NCI-H2081 treated with DMSO at 0.1 percent for 48 hours (cell line): ENCODE measurements at places on chromosomes 12 and 14.

- DNase-seq = peak; percentile 7
Measured at GRCh38 chr12:121499929-121500793, 80.7 kb downstream of the KDM2B start.

DNA sequence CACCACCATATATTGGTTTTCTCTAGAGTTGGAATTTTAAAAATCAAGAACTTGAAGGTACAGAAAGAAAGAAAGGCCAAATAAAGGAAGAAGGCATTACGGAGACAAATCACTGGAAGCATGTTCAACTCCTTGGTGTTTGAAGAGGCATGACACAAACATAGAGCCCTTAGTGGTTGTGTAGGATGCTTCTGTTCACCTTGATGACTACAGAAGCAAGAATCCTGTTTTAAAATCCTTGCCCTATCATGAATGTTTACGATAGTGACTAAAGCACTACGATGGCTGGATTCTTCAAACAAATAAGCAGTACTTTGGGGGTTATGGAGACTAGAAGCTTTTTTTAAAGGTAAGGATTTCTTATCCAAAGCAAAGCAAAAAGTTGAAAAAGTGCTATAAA is 10.3 kb upstream of the ISM2 start:
- DNase-seq = no peak

DNA sequence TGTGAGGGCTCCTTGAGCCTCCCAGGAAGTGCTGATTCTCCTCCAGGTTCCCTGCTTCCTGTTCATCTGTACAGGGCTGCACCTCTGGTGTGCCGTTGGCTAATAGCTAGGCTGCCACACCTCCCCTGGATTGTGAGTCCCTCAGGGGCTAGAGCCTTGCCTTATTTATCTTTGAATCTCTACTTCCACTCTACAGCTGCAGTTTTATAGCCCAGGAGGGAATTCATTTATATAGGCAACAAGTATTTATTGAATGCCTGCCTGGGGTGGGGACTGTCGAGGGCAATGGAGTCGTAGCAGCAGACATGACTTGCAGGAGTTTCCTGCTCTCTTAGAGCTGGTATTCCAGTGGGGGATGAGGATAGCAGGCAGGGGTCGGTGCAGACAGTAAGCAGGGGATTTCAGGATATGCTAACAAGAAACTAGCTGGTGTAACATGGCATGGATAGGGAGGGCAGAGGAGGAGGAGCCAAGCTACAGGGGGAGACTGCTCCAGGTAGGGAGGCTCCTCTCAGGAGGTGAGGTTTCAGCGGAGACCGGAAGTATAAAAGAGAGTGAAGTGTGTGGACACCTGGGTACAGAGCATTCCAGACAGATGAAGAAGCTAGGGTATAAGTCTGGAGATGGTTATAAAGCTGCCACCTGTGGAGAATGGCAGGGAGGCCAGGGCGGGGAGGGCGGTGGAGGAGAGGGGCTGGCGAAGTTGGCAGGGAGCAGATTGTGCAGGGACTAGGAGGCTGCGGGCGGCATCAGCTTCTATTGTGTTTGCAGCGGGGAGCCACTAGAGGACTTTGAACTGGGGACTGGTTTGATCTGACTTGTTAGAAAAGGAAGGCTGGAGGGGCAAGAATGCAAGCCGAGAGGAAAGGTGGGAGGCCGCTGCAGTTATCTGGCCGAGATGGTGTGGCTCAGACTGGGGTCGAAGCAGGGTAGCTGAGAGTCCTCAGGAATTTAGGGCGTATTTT is 17.2 kb downstream of the USP30 start:
- no peak for DNase-seq

DNA sequence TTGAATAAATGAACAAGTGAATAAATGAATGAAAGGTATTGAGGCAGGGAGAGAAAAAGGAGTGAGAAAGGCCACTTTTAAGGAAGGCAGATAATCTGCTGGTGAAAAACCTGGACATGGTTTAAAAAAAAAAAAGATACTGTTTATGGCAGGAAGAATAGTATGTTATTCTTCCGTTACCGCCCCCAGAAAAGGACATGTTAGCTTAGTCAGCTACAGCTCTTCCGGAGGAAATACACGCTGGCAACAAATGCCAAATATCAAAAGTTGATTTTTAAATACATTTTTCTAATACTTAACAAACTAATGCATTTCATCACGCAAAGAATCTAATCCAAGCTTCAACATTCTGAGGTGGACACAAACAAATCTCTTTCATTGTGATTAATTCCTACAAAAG is 43.2 kb downstream of the SLC5A8 start:
- no peak for DNase-seq

DNA sequence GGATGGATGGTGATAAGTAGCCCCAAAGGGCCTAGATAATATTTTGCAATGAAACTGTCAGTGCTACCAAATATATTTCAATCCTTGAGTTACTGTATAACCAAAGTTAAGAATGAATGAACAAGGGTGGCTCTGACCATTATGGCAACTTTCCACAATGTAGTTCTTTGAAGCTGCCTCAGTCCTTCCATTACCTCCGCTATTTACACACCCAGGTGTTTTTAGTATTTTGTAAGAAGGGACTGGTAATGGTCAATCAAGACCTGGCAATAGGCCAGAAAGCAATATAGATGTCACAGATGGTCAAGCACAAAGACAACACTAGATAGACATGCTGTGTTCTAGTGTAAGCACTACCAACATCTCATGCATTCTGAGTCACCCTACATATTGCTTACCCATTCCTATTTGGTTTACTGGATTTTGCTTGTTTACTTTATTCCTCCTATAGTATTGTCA is 16.3 kb downstream of the DUSP16 start:
- DNase-seq = peak; percentile 65

DNA sequence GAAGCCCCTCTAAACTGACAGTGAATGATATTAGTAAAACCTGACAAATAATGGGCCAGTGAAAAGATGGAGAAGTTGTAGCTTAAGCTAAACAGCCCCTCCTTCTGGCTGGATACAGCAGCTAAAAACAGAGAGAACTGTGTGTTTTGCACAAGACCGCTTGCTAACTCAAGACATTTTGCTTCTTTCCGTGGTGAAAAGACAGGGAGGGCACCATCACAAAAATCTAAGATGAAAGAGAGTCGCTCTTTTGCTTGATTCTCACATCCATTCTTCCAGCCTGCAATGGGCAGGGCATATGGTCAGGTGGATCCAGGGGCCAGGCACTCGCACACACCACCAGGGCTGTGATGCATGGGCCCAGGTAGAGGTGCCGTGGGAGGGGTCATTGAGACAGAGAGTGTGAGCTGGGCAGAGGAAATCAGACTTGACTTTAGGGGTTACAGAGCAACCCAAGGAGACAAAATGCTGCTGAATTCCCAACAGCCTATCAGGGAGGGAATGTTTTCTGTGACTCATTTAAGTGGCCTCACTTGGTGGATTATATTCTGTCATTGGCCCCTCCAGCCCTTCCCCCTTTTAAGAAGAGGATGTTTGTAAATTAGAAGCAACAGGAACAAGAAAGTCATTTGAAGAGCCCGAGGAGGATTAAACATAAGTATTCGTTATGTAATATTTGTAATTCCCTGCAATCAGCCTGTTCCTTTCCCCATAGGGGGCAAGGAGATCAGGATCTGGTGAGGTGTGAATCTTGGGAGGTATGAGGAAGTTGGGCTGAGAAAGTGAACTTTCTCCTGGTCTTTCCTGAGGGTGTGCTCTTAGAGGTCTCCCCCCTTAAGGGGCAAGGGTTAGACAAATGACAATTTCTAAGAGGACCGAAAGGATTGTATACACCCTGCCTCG is 12.3 kb downstream of the EMP1 start:
- no peak for DNase-seq

DNA sequence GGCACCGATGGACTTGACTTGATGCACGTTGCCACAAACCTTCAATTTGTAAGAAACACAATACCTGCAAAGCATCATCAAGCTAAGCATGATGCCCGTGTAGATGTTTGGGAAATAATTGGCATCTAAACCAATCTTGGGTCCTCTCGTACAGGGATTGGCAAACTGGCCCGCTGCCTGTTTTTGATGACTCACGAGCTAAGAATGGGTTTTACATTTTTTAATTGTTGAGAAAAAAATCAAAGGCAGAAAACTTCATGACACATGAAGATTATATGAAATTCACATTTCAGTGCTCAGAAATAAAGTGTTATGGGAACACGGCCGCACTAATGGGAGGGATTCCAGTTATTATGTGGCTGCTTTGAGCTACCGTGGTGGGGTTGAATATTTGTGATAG is 10.9 kb downstream of the MTA1 start:
- DNase-seq = no peak

DNA sequence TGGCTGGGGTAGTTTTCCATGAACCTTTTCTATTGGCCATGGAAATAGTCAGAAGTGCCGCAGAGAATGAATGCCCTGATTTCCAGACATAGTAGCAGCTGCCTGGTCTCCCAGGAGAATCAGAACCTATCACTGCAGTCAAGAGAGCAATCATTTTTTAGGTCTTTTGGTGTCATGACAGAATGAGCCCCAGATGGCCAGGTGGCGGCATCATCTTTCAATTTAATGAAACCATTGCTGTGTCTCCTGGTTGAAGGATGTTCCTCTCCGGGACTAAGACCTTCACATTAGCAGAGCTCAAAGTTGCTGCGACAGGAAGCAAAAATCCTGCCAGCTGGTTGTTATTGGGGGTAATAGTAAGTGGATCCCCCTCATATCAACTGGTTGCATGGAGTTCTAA is 18.8 kb downstream of the TNFAIP2 start:
- DNase-seq = no peak

DNA sequence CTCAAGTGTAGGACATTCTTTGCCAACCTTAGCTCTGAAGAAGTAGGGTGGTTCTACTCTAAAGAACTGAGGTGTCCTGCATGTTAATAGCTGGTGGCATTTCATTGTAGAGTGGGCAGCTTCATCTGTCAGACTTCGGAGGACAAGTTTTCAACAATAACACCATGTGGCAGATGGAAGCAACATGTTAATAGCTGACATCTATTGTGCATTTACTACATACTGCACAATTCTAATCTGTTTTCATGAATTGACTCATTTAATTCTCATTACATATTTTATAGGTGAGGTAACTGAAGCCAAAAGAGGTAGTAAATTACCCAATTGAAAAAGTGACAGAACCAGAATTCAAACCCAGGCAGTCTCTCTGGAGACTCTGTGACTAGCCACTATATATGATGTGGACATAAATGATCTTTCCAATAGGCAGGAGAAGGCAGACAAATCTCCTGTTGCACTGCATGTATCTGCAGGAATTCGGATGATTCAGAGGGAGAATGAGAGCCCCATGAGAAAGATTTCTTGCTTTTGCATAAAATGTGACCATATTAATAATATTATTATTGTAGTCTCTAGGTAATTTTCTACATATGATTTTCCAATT is 137.2 kb upstream of the E2F7 start:
- no peak for DNase-seq

DNA sequence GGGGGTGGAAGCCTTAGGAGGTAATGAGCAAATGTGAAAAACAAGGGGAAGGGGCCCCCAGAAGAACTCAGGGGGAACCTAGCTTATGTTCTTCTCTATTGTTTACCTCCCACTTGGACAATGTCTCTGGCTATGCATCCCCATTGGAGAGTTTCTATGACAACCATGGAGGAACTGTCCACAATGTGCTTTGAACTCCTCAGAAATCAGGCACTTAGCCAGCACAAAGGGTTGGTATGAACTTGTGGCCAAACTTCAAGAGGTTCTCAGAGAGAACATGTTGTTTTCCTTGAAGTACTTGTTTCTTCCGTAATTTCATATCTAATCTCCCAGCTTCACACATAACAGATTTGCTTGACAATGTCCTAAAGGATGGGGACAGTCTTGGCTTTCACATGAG is 202.8 kb upstream of the PELI2 start:
- DNase-seq = no peak

DNA sequence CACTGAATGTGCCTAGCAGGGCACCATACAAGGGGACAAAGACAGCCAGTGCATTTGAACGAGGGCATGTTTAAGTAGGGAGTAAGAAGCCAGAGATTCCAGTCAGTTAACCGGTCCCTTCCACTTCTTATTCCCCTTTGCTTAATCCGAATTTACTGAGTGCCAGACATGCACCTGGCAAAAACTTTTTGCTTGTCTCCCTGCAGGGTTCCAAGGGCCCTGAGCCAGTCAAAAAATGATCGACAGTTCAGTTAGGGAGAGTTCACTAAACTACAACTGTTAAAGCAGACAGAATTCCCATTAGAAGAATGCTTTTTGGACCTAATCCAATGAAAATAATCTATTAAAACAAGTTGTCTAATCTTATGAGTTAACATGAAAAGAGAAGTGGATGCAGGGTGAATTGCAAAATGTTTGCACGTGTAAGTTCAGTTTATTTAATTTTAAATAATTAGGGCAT is 193.8 kb downstream of the TMTC2 start:
- DNase-seq = no peak

GRCh38 chr12:70852416-70853150 is 68.0 kb downstream of the PTPRR start:
- no peak for DNase-seq

DNA sequence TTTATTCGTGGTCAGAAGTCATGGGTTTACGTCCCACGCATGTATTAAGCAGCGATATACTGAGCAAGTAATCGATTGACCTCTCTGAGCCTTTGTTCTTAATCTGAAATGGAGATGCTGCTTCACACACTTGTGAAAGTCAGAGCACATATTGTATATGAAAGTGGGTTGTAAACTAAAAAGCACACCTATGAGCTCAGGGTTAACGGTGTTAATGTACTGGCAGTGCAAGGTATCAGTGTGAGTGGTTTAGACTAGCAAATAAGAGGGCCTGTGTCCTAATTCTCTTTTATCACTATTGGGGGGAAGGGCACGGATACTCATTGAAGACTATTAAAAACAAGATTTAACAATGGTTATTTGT is 676 bp downstream of the MRPL42 start:
- DNase-seq = no peak

GRCh38 chr14:83071888-83072501 is 1538.3 kb upstream of the SEL1L start:
- DNase-seq = no peak

DNA sequence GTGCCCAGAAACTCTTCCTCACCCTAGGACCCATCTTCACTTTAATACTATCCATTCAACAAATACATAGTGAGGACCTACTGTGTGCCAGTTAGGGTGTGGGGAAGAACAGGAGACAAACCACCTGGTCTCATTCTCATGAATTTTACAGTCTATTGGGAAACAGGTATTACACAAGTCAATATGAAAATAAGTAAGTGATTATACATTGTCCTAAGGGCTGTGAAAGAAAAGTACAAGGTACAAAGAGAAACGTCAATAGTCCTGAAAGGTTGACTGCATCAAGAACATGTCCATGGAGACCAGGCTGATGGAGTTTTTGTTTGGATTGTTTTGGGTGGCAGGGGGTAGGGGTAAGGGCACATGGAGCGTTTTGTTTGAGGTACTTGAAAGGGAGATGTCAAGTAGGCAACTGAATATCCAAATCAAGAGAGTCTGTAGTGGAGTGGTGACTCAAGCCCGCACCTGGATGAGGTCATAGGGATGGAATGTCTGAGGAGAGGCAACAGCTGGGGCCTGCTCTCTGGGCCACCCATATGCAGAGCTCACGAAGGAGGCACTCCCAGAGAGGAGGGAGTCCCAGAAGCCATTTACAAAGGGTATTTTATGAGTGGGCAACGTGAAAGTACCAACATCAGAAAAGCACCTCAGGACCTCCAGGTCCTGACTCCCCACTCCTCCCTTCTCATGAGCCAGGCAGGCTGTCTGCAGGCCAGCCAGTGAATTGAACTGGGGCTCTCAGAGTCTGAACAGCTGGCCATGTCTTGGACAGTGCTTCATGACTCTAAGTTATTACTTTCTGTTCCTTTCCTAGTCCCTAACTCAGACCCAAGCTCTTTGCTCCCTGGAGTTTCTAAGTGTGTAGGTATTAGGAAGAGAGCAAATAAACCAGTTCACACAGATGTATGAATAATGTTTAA is 272.0 kb downstream of the ZFP36L1 start:
- no peak for DNase-seq
